ENCODE measurements at places on chromosomes 7 and 10. TPM values are rescaled to one million over a fixed set of nuclear protein-coding genes. Genes with fewer than 3 reads are reported as not detected.

- no peak overlapping the region for H3K27ac ChIP-seq
- H3K4me1 ChIP-seq: no peaks in the 10 kb centered on the region
- no peaks in the 10 kb centered on the region for H3K36me3 ChIP-seq
- DNase-seq: no peak
- no peaks in the 10 kb centered on the region for H3K27me3 ChIP-seq
Measured at GRCh38 chr7:142414135-142414534, 156.3 kb upstream of the PRSS58 start.

- no peak overlapping the region for H3K27ac ChIP-seq
- H3K4me1 ChIP-seq: peaks cover 45% of the 10 kb centered on the region
- H3K36me3 ChIP-seq: peaks cover 85% of the 10 kb centered on the region
- DNase-seq: no peak
- no peak overlapping the region for H3K4me3 ChIP-seq
Measured at GRCh38 chr7:45081670-45081974, 7.1 kb downstream of the NACAD start.

- peak; percentile 41 for DNase-seq
- H3K4me3 ChIP-seq: no peak overlapping the region
- H3K36me3 ChIP-seq: no peaks in the 10 kb centered on the region
- no peaks in the 10 kb centered on the region for H3K4me1 ChIP-seq
- H3K27me3 ChIP-seq: no peaks in the 10 kb centered on the region
Measured at GRCh38 chr10:104622598-104623209, 18.4 kb upstream of the SORCS3 start.

GRCh38 chr10:61592581-61592980 is 70.1 kb upstream of the CABCOCO1 start:
- DNase-seq: no peak
- no peaks in the 10 kb centered on the region for H3K27me3 ChIP-seq
- no peak overlapping the region for H3K27ac ChIP-seq
- no peaks in the 10 kb centered on the region for H3K4me1 ChIP-seq
- H3K36me3 ChIP-seq: no peaks in the 10 kb centered on the region

- H3K27ac ChIP-seq: no peak overlapping the region
- DNase-seq: peak; percentile 13
- H3K27me3 ChIP-seq: no peaks in the 10 kb centered on the region
- peaks cover 18% of the 10 kb centered on the region for H3K4me1 ChIP-seq
Measured at GRCh38 chr10:70729763-70730357, 55.3 kb downstream of the TBATA start.

GRCh38 chr10:94214481-94214893 is 148.3 kb downstream of the NOC3L start:
- no peak overlapping the region for H3K27ac ChIP-seq
- no peak overlapping the region for H3K4me3 ChIP-seq
- peaks cover 16% of the 10 kb centered on the region for H3K4me1 ChIP-seq
- H3K36me3 ChIP-seq: no peaks in the 10 kb centered on the region
- peak; percentile 53 for DNase-seq
- no peaks in the 10 kb centered on the region for H3K27me3 ChIP-seq

- no peak overlapping the region for H3K27ac ChIP-seq
- no peaks in the 10 kb centered on the region for H3K27me3 ChIP-seq
- DNase-seq: no peak
- no peaks in the 10 kb centered on the region for H3K36me3 ChIP-seq
- H3K4me1 ChIP-seq: no peaks in the 10 kb centered on the region
Measured at GRCh38 chr7:112982441-112983063, 104.1 kb downstream of the GPR85 start.

The GNAT3 gene
- not detected for polyA plus RNA-seq

The ASB10 gene
- polyA plus RNA-seq: not detected

The GIMAP7 gene
- 9.9 TPM for polyA plus RNA-seq

The PRSS37 gene
- polyA plus RNA-seq: 0.45 TPM

The CC2D2B gene
- 2.8 TPM for polyA plus RNA-seq

The CCL24 gene
- polyA plus RNA-seq: not detected

The HOXA5 gene
- polyA plus RNA-seq: 171 TPM

All from spinal cord (tissue), 10 donors.